ENCODE measurements at places on chromosomes 6 and 20. TPM values are rescaled to one million over a fixed set of nuclear protein-coding genes. Genes with fewer than 3 reads are reported as not detected.

MEI4 gene
- total RNA-seq, result not detected

DNA sequence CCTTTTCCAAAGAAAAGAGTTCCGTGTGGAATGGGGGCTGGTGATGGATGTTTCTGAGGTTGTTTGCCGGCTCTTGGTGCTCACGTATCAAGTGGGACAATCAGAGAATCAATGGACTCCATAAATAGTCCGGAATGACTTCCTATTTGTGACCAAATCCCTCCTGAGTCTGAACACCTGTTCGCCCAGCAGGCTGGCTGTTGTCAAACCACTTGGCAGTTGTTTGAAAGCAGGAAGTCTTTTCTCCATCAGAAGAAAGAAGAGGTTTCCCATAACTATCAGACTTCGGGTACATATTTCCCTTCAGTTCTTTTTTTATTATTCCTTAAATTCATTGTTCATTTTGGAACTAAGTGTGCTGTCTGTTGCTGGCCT, 154.7 kb upstream of the RIN2 start:
- DNase-seq, result no peak

WFDC12 gene
- total RNA-seq, result not detected

DLK2 gene
- not detected for total RNA-seq

DNA sequence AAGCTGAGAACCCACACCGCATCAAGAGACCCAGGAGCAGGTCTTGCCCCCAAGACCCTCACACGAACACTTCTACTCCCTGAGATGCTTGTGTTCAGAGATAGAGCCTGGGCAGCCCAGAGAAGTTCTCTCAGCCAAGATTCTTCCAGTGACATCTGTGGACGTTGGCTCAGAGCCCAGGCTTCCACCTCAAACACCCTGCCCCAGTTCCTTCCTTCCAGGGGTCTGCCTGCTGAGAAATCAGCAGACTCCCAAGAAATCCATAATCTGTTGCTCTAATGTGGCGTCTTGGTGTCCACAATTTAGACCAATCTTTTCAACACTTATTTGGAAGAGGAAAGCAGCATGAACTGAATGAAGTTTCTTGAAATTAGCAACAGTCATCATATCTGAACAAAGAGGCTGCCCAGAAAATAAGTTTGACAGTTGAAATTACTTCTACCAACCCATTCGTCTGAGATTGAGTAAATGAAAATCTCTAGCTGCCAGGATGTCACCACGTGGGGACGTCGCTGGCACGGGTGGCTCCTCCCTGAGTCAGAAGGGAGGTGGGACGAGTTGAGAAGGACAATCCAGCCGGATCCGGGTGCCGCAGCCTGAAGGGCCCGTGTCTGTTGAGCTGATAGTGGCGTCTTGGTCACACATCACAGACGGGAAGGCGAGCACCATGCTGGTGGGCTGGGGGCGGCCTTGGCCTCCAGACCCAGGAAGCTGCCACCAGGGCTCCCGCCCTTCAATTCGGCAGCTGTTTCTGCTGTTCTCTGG, 400.9 kb downstream of the TAF4 start:
- no peak for DNase-seq

All from mucosa of descending colon (tissue), 3 donors.